ENCODE measurements at places on chromosomes 12 and 14.
A peak's percentile ranks its signal among the peaks of the same experiment; 100 is the strongest.

GRCh38 chr14:19823178-19823577 lies 19.6 kb downstream of the OR4N2 start:
- no peak for DNase-seq

DNA sequence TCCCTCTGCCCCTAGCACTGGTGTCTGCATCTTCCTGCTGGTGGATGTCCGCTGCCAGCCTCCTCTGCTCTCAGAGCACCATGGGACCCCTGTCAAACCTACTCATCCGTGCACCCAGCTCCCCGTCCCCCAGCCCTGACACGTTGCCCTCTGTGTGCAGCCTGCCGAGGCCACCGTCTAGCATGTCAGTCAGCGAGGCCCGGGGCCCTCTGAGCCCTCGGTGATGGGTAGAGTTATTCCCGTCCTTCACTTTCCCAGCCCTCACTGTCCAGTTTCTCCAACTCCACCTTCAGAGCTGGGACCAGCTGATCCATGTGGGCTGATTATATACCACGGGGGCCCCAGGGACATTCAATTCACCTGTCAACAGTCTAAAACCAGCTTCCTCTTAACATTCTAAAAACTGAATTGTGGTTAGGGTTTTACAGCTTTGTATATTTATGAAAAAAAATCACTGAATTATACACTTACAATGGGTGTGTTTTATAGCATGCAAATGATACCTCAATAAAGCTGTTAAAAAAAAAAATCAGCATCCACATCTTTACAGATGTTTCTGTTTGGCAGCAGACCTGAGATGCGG lies 61.3 kb downstream of the CCDC88C start:
- no peak for DNase-seq

- DNase-seq = no peak
These were observed 436.3 kb downstream of the VRK1 start for GRCh38 chr14:97233319-97233985.

DNA sequence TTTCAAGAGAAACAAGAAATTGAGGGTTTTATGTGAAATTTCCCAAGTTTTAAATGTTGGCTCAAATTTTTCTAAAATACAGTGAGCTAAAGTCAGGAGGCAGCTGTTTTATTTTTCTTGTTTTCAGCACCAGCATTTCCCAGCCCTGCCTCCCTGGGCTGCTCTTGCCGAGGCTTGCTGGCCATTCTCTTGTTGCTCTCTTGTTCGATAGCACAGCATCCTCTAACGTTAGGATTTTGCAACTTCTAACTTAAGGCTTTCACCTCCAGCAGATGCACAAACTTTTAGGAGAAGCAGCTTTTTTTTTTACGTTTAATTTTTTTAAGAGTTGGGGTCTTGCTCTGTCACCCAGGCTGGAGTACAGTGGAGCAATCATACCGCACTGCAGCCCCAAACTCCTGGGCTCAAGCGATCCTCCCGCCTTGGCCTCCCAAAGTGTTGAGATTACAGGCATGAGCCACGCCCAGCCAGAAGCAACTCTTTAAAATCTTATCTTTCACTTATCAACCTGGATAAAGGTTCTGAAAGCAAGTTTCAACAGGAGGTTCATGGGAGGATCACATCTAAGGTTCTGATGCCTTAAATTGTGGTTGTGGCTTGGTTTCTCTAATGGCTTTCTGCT lies 40.2 kb downstream of the B4GALNT3 start:
- DNase-seq = no peak

- DNase-seq = peak; percentile 78
These were observed 157.4 kb upstream of the FOXG1 start for GRCh38 chr14:28608851-28609828.

DNA sequence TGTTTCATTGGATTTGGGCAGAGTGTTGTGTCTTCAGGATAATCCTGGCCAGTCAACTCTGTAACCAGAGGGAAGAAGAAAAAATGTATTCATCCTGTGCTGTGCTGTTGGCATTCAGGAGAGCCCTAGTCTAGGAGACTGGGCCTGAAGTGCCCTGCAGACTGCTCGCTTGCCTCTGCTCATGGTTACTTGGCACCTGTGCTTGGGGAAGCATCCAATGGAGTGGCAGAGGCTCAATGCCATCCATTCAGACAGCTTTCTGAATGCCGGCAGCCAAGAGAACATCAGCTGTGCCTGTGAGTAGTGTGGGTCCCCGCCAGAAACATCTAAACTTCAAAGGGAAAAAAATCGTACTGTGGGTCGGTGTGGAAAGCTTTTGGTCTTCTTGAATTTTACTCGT lies 124.2 kb downstream of the SRGAP1 start:
- no peak for DNase-seq

DNA sequence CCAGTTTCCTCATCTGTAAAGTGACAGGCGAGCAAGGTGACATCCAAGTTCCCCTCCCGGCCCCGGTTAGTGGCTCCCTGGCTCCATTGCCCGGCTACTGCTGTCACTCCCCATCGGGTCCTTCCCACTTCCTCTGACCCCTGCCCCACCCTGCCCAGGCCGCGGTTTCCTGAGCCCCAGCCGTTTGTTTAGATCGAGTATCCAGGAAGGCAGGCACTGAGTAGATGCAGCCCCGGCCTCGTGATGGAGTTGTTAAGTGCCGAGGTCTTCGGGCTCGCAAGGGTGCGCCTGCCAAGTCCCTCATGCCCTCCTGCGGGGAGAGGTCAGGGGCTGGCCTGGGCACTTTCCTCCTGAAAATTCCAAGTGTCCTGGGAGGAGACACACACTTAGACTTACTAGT lies 55.4 kb downstream of the TEAD4 start:
- DNase-seq = no peak

- no peak for DNase-seq
These were observed 420.8 kb downstream of the FUT8 start for GRCh38 chr14:65833267-65833880.

GRCh38 chr14:29800961-29801360 lies 126.7 kb downstream of the PRKD1 start:
- DNase-seq = no peak

DNA sequence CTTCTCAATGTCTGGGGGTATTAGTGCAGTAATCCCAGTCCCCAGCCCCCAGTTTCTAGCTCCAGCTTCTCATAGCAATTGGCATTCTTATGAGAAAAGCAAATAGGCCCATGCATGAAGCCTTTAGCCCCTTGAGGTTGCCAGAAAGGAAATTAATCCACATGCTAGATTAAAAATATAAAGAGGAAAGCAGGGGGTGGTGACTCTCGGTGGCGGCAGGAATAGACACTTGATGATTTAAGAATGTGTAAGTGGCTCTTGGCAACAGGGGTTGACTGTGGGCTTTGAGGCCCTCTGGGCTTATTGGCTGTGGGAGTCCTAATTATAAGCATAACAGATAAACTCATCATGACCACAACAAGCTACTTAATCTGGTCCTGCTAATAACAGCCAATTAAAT lies 1367.3 kb upstream of the FLRT2 start:
- no peak for DNase-seq

DNA sequence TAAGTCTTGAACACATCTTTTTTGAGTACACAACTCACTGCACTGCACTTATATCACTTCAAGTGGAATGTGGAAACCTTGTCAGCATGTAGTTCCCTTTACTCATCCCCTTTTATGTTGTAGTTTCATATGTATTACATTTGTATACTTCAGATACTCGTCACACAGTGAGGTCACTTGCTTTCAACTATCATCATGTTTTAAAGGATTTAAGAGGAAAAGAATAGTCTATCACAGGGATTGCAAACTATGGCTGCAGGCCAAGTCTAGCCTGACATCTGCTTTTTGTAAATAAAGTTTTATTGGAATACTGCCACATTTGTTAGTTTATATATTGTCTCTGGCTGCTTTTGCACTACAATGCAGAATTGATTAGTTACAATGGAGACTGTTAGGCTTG lies 24.3 kb downstream of the CNOT2 start:
- no peak for DNase-seq

GRCh38 chr14:52155651-52156213 lies 86.9 kb upstream of the NID2 start:
- no peak for DNase-seq

GRCh38 chr14:54589843-54590242 lies 22.9 kb downstream of the SAMD4A start:
- no peak for DNase-seq

DNA sequence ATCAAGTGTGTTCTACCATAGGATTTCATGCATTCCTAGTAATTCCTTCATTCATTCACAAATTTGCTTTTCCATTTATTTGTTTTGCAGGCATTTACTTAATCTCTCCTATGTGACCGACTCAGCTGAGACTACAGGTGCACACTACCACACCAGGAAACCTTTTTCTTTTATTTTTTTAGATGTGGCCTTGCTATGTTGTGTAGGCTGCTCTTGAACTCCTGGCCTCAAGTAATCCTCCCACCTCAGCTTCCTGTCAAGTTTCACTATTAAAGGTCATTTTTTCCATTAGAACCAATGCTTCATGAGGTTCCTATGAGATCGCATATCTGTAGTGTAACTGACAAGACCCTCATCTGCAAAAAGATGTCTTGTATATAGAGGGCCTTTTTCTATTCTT lies 1218.7 kb downstream of the VRK1 start:
- no peak for DNase-seq

DNA sequence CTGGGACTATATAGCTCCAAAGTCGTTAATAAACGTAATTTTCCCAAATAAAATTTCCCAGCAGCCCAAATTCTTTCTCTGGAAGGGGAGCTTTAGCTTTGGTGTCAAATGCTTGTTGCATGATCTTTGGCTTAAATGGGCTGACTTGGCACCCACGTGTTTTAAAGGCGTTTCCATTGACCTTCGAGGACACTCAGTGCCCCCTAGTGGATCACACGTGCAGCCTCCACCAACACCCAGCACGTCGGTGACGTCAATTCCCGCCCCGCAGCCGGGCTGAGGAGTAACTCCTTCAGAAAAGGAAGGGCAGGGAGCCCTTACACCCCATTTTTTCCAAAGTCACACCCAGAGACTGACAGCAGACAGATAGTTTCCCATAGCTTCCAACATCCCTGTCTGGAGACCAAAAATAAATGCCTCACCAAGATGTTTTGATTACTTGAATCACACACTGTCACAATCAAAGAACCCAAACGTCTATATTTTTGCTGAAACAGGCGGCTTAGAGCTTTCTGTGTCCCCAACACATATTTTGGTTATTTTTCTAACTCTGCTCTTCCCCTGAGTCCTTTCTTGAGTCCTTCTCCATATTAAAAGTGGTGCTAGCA lies 707.9 kb downstream of the AACS start:
- peak; percentile 8 for DNase-seq

DNA sequence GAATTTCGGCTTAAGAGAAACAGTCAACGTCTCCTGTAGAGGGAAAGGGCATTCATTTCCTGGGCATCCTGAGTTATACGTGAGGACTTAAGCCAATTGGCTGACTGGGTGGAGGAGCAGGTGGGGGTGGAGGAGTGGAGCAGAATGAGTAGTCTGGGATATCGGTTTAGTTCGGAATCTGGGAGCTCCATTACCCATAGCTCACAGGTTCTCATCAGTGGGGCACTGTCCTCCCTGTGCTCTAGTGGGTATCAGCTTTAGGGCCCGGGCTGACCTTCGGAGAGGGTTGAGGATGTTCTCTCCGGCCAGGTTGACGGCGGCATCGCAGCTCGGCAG lies 704 bp downstream of the SDR39U1 start:
- peak; percentile 49 for DNase-seq

- no peak for DNase-seq
These were observed 298.4 kb upstream of the AMIGO2 start for GRCh38 chr12:47378222-47378582.

DNA sequence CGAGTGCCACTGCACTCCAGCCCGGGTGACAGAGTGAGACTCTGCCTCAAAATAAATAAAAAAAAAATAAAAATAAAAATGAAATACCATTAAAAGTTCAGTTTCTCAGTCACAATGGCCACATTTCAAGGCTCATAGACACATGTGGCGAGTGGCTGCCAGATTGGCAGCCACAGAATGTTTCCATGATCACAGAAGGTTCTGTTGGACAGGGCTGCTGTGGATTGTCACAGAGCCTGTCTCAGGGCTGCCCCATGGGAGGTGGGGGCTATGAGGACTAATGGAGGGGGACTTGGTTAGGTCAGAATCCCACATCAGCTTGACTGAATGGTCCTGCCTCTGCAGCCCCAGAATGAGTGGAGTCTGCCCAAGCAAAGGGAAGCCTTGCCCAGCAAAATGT lies 3.8 kb upstream of the PLA2G1B start:
- no peak for DNase-seq

- no peak for DNase-seq
These were observed 1.1 kb downstream of the TPI1 start for GRCh38 chr12:6868211-6869048.

GRCh38 chr12:68364893-68365725 lies 32.9 kb upstream of the MDM1 start:
- no peak for DNase-seq

DNA sequence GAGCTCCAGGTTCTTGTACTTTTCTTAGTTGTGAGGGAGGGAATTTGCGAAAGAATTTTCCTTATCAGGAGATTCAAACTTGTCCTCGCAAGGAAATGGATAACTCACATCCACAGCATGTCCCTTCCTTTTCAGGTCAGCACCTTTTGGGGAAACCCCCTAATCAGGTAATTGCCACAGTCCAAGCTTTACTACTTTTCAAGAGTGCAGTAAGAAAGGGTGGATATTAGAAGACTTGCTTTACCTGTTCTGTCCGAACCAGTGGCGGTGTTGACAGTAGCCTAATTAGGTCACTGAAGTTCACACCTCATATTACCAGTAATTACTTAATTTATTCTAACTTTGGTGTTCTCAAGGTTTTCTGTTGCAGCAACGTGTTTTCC lies 6.7 kb upstream of the C12orf50 start:
- no peak for DNase-seq
